ENCODE measurements at places on chromosomes 6 and 20.

- peak; percentile 50 for DNase-seq
Measured at GRCh38 chr6:108526739-108527174, 34.0 kb upstream of the FOXO3 start.

- no peak for DNase-seq
Measured at GRCh38 chr20:53910351-53911002, 159.9 kb downstream of the BCAS1 start.

- no peak for DNase-seq
Measured at GRCh38 chr20:53032046-53032445, 59.9 kb downstream of the TSHZ2 start.

DNA sequence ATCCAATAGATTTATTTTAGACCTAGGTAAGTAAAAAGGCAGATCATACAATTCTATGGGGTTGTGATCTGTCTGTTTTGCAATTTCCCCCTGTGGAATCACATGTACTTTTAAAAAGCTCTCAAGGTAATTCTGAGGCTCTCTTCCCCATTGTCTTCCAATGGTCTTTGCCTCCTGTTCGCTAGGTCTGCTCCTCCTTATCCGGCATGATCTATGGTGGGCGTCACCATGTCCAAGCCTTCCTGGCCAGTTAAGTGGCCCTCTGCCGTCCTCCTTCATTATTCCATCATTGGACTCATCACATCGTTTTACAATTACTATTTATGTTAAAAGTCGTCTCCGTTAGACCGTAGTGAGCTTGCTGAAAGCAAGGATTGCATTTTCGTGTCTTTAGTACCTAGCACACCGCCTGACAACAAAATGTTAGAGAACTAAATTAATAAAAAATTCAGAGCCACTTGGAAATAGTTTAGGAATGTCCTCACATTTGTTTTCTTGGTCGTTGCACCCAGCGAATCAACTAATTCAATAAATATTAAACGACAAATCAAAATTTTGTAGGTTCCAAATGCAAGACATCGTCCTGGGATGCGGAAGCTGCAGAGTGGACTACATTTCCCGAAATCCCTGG lies 2.2 kb upstream of the STXBP5 start:
- peak; percentile 43 for DNase-seq

- DNase-seq = no peak
Measured at GRCh38 chr20:4366076-4366475, 350.7 kb upstream of the RNF24 start.

DNA sequence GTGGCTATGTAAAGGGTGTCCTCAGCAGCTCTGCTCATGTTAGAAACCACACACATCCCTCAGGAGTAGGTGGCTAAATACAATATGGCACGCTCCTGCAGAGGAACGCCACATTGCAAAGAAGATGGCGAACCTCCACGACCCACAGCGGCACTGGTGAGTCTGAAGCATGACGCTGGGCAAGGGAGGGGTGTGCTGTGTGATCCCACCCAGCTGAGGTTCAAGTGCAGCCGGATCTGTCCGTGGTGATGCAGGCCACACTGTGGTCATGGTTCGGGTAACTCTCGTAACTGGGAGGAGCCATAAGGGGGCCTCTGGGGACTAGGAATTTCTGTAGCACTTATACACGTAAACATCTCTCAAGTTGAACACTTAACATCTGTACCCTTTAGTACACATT lies 23.4 kb upstream of the APMAP start:
- DNase-seq = no peak

DNA sequence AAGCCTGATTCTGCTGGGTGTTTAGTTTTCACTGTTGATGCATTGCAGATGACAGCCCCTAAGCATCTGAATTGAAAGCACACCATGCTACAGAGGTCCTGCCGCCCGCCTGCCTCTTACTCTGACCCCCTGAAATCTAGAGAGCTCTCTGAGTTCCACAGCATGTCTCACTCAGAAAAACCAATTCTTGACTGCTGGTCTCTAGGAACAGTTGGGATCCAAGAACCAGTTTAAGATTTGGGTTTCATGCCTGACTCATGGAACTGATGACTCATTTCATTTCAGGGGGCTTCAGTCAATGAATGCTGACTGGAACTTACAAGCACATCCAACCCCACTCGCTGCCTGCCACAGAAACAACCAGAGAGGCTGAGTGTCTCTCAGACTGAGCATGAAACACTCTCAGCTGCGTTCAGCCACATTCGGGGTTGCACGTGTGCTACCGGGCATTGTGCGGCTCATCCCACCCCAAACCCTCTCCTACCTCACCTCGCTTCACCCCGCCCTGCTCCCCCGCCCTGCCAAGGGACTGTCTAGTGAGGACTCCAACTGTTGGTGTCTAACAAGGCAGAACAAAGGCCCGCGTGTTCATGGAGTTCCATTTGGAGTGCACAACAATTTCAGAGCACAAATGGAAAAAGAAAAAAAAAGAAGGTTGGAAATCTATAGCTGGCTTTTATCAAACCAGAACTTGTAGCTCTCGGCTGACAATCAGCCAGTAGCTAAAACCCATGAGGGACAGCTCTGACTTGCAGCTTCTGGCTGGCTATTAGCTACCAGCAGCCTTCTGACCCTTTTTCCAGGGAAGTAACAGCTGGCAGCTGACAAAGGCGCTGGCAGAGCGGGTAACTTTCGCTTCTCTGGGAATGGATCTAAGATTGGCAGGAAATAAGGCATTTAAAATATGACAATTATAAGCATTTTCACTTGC lies 20.0 kb upstream of the TRAF3IP2 start:
- no peak for DNase-seq

DNA sequence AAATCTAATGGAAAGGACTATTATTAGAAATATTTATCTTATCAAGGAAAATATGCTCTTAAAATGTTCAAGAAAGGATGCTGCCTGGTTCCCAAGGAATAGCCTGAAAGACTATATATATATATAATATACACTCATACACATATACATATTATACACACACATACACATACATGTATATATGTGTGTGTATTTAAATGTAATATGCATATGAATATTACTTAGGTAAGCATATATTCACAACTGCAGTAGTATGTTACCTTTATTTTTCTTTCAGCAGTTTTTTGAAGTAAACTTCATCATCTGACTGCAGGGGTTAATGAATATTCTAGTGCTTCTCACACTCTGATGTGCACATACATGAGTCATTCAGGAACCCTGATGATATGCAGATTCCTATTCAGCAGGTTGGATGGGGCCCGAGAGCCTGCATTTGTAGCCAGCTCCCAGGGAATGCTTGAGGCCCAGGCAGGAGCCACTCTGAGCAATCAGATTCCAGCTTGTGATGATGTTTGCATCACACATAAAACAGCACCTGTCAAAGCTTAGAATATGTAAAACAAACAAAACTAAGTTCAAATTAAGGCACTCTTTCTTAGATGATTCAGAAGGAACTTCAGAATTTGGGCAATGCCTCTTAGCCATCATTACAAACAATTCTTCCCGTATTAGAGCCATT lies 16.1 kb downstream of the MYLK4 start:
- DNase-seq = no peak

DNA sequence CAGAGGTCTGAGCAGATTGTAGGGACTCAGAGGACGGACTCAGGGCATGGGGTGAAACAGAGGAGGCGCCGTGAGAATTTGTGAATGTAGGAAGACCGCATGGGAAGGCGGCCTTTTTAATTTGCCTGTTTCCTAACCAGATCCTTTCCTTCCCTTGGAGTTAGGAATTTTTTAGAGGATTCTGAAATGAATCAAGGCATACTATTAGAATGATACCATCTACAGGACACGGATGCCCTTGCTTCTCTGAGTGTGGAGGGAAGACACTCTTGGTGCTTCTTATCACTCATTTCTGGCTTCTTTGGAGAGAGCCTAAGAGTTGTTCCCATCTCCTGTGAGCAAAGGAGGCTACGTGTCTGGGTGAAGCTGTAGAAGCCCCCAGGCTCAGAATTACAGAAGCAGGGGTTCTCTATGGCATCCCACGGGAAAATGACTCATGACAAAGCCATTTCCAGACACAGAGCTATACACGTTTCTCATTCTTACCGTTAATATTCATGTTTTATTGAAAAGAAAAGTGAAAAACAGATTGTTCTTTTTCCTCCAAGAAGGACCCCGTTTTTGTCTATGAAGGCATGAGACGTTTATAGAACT lies 148.5 kb downstream of the EDN3 start:
- no peak for DNase-seq

GRCh38 chr6:115573861-115574260 lies 486.8 kb downstream of the FRK start:
- DNase-seq = no peak

GRCh38 chr20:53699906-53700305 lies 106.3 kb upstream of the ZNF217 start:
- no peak for DNase-seq

DNA sequence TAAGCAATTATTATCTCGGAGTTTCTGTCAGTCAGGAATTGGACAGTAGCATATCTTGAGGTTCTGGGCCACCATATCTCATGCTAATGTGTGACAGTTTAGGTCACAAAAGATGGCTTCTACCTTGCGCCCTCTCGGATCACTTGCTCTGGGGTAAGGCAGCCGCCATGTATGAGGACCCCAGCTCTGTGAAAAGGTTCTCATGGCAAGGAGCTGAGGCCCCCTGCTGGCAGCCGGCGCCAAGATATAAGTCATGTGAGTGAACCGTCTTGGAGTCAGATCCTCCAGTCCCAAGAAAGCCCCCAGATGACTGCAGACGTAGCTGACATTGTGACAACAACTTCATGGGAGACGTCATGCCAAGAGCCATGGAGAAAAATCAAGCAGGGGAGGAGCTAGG lies 670.8 kb downstream of the KIF16B start:
- DNase-seq = no peak

DNA sequence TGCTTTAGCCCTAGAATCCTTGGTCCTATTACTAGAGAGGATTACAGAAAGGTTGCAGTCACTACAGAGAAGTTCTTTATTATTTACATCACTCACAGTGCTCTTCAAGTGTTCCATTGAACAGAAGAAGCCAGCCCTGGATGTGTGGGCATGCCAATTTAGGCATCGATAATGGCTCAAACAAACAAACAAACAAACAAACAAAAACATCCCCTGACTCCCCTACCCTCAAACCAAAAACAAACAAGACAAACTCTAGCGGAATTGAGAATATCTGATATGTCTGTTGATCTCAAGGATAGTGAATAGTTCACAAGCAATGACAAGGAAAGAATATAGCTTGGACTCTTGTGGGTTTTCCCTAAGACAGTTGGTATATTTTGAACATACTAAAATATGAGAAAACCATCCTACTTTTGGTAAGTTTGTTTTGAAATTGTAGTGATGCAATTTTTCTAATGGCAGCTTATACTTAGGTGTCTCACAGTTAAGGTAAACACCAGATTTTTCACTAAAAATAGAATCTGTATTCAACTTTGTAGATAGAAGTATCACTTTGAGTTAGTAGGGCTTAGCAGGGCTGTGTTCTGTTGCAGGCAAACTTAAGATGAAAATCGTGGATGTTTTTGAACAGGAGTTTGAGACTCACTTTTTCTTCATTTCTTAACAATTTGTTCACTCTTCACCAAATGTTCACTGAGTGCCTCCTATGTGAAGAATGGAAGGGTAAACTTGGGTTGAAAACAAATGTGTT lies 92.8 kb upstream of the FAM184A start:
- DNase-seq = no peak

GRCh38 chr6:142088858-142089216 lies 43.9 kb upstream of the GJE1 start:
- DNase-seq = no peak

DNA sequence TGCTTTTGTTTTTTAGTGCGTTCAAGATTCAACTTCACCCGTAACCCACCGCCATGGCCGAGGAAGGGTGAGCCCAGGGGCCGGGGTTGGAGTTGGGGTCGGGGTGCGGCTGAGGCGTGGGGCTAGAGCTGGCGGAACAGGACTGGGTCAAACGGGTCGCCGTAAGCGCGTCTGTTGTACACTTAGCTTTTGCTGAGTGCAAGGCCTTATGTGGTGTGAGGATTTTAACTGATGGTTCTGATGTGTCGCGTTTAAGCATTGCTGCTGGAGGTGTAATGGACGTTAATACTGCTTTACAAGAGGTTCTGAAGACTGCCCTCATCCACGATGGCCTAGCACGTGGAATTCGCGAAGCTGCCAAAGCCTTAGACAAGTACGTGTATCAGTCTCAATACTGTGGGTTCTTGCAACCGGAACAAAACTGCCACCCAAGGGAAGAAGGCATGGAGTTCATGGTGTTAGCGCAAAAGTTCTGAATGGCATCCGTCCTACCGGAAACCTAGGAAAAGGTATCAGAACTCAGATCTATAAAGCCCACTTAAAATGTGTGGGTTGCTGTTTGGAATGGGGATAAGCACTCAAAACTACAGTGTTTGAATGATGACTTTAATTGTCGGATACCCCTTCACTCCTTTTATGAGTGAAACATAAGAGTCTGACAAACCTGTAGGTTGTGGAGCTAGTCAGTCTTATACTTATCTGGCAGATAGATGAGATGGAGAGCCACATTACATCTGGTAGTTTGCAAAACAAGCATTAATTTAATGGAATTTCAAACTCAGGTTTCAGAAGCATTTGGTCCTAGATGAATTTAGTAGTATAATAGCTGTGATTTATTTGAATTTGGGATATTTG lies 574 bp downstream of the RPS12 start:
- DNase-seq = no peak

DNA sequence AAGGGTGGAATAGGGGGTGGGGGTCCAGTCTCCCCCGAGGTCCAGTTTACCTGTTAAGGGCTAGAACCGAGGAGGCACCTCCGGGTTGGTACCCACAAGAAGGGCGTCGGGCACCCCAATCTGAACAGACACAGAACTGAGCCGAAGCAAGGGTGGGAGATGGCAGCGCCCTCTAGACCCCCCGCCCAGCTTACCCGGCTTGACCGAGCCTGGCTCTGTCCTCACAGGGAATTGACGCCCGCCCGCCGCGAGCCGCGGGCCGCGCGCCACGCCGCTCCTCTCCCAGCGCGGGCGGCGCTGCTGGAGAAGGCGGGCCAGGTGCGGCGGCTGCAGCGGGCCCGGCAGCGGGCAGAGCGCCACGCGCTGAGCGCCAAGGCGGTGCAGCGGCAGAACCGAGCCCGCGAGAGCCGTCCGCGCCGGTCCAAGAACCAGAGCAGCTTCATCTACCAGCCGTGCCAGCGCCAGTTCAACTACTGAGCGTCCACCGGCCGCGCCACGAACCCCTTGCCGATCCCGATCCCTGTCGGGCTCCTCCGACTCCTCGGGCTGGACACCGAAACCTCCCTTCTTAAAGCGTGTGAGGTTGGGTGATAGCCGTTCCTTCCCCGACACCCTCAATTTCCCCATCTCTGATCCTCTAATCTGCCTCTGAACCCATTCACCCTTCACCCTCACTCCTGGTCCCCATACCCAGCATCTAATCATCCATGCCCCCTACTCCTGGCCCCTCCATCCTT lies 5.9 kb downstream of the TP53INP2 start:
- DNase-seq = peak; percentile 63

Data from HuH-7 (cell line).